ENCODE measurements at places on chromosomes 4 and X.

DNA sequence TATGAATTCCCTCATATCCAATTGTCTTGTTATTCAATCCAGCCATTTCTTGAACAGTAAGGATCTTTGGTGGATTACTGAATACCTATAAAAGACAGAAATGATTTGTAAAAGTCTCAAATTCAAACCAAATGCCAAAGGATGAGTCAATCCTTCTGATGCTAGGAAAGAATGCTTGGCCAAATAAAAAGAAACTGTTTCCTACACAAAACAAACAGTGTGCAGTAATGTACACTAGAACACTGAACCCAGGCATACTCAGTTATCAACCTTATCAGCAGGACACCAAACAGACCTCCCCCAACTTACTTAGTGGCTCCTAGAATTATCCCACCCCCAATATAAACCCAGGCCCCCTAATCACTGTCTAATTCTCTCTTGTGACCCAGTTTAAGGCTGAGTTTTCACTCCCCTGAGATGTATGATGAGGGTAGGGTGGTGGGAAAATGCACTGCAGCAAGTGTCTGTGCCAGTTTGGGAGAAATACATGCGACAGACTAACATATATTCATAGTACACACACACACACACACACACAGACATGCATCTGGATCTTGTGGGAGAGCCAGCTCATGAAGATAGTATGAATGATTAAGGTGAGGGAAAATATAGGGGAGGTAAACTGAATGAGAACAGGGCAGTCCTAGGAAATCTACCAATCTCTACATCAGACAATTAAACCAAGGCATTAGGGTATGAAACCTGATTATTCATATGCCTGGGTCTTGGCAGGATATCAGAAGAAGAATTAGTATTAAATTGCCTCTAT lies 35.0 kb downstream of the CLDN2 start:
- DNase-seq, result no peak

DNA sequence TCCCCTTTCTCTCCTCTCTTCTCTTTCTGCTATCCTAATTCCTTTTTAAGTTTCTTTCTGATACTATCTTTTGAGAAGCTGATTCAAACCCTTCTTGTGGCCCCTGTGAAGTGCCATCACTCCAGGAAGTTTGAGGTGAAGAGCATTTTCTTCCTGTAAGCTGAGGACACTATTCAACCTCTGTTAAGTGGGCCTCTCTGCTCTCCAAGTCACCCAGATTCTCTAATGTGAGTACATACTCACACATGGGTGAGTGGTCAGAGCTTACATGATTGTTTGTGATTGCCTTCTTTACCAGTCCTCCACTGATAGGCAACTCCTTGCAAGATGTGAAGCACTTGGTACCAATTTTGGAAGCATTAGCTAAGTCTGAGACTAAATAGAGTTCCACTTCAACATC lies 18.4 kb upstream of the SMIM10L2A start:
- no peak for DNase-seq

DNA sequence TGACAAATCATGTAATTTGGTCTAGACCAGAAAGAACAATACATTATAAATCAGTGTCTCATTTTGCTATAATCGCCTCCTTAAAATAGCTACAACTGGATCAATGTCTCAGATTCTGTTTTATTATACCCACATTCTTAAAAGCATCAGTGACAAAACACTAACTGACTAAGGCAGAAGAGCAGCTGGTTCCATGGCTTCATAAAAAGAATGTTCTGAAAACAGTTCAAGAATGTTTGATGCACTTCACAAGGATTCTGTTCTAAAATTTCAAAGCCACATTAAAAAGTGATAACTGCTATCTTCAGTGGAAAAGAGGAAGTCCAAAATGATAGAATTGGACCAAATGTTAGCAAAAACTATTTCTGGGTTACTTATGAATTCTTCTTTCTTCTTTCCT lies 69.8 kb downstream of the COL25A1 start:
- DNase-seq, result no peak

GRCh38 chr4:37762294-37762990 lies 64.0 kb upstream of the PGM2 start:
- no peak for DNase-seq

- no peak for DNase-seq
These were observed 103.1 kb upstream of the UGT8 start for GRCh38 chr4:114495471-114495928.
